ENCODE measurements at places on chromosomes 2 and 18. TPM values are rescaled to one million over a fixed set of nuclear protein-coding genes. Genes with fewer than 3 reads are reported as not detected.

- no peaks in the 10 kb centered on the region for H3K27me3 ChIP-seq
- H3K36me3 ChIP-seq, result no peaks in the 10 kb centered on the region
- no peak overlapping the region for H3K4me3 ChIP-seq
- H3K4me1 ChIP-seq, result no peaks in the 10 kb centered on the region
- H3K27ac ChIP-seq, result no peak overlapping the region
Observed at GRCh38 chr2:7612969-7613368, 695.8 kb downstream of the RNF144A start.

The SLC5A7 gene
- not detected for polyA plus RNA-seq

The GKN2 gene
- polyA plus RNA-seq, result not detected

The AMER3 gene
- not detected for polyA plus RNA-seq

DNA sequence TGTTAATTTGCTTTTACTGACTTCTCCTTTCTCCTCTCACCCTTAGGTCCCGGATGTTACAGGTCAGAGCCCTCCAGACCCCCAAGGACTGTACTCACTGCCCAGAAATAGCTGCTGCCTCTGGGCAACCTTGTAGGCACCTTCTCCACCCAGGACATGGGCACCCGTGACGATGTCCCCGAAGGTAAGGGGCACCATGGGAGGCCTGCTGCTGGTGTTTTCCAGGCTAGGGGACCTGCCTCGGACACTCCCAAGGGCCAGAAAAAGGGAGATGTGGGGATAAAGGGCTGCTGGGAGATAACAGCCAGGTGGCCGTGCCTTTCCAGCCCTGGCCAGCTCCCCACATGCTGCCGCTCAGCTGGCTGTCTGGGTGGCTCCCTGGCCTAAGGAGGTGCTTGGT is 13.6 kb downstream of the TOGARAM2 start:
- H3K4me3 ChIP-seq, result no peak overlapping the region
- H3K27me3 ChIP-seq, result no peaks in the 10 kb centered on the region
- no peak for DNase-seq
- no peaks in the 10 kb centered on the region for H3K36me3 ChIP-seq
- H3K4me1 ChIP-seq, result peaks cover 8% of the 10 kb centered on the region

Measured in CD14-positive monocyte (primary cell).